ENCODE measurements at places on chromosomes 6 and 20.

GRCh38 chr20:20078041-20078440, 25.7 kb downstream of the CFAP61 start:
- no peak for DNase-seq

DNA sequence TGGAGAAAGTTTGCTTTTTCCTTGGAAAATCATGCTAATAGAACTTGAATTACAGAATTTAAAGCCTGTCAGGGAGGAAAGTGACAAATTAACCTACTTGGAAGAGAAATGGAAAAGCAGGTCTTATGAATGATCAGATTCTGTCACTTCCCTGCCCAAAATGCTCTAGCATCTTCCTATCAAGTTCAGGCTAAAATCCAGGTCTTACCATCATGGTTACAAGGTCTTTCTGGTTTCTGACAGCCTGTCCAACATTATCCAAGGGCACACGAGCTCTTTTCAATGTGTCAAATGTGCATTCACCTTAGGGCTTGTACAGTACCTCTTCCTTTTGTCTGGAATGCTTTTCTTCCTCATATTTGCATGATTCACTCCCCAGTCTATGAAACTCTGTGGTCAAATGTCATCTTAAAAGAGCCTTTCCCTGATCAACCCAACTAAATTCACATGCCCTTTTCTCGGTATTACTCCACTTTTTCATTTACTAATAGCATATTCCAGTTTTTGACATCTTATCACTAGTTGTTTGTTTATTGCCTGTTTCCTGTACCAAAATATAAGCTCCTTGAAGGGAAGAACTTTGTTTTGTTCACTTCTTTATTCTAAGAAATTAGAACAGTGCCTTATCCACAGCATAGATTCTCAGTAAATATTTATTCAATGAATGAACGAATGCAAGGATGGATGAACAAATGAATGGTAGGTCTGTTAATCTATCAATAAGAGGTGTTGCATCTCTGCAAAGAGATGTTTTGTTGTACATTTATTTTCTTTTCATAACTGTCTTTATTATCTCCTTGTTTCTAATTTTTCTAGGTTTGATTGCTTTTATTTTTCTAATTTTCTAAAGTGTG, 139.5 kb downstream of the BCAS1 start:
- DNase-seq: no peak

DNA sequence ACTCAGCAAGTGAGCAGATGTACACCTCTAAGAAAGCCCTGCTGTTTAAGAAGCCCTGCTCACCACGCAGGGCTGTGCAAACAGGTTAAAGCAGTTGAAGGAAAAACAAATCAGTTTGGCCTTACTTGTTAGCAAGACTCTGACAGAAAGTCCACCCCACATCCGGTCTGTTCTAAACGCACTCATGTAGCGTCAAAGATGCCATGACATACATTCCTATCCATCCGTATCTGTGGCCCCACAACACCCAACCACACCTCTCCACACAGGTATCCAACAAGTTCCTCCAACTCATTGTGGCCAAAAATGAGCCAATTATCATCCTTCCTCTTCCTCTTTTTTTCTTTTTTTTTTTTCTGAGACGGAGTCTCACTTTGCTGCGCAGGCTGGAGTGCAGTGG, 22.8 kb upstream of the RAB22A start:
- no peak for DNase-seq

DNA sequence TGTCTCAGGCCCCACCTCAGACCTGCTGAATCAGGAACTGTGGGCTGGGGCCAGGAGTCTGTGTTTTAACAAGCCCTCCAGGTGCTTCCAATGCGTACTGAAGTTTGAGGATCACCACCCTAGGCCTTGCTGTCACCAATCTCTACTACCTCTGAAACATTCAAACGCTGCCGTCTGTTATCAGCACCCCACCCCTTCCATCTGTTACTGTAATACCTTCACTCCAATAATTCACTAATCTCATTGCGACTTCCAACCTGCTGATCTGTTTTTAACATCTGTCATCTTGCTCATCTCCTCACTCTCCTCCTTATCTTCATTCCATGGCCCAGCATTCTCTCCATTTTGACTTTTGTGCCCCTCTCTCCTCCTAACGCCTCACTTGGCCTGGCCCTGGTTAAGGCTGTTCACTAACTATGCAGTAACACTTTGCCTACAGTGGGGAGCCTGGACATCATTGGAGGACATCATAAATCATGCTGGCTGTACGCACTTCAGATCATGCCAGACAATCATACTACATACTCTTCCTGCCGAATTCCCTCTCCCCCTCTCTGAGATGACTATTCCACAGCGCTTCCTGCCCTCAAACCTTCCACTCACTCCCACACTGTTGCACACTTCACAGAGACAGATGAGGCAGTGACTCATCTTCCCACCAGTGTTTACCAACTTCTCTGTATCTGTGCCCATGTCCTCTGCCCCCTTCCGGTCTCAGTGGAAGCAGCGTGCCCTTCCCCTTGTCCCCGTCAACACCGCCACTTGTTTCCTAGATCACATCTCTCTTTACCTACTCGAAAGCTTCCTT, 3.0 kb upstream of the GUCA1B start:
- DNase-seq: no peak

DNA sequence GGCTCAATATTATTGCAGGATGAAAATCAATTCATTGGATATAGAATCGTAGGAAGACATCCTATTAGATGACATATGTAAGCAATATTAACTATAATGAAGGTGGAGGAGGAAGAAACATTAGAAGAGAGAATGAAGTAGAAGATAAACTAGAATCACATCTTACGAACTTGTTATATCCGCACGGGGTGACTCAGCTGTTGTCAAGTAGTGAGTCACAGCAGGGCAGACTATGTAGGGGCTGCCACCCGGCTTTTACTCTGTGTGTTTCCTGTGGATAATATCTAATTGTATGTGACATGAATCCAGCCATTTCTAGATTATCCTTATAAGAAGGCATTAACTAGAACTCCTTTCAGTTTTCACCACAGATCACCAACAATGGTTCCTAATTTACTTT, 520.2 kb downstream of the DOK5 start:
- DNase-seq: no peak

DNA sequence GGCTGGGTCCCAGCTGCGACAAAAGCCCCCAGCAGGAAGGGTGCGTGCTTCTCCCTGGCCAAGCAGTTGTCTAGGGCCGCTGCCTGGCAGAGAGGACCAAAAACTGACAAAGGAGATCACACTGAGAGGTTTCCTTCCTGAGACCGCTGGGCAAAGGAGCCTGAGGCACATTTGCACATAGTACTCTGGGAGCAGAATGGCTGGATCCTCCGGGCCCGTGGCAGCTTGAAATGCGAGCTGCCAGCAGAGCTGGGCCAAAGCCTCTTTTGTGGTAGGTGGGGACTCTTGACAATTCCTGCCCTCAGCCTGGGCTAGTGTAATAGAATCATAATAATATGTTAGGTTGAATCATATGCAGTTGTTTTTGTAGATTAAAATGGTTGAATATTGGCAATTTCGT, 33.1 kb upstream of the RNF8 start:
- DNase-seq: no peak

DNA sequence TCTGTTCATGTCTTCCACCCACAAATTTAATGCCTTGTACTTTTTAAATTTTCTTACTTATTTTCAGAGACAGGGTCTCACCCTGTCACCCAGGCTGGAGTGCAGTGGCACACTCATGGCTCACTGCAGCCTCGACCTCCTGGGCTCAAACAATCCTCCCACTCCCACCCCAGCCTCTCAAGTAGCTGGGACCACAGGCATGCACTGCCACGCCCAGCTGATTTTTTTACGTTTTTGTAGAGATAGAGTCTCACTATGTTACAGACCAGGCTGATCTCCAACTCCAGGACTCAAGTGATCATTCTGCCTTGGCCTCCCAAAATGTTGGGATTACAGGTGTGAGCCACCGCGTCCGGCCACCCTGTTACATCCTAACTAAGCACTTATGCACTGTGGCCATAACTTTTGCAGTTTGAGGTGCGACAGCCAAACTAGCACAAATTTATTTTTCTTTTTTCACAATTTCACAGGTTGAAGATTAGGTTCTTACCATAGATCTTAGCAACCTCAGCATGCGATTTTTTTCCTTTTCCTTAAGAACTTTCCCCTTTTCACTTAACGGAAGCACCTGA, 92.1 kb downstream of the EPB41L2 start:
- no peak for DNase-seq

DNA sequence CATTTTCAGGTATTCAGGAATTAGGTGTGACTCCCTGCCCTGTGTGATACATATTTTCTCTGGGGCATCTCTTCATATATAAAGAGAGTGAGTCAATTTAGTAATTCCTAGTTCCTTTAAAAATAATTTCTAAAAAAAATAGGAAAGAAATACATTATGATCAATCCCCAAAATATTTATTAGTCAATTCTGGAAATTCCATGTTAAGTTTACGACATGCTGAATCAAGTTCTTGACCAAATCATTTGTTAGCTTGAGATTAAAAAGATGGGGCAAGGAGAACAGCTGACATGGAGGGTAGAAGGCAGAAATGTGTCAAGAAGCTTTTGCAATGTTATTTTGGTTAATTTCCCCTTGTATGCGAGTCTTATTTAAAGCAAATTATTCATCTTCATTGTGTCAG, 22.7 kb upstream of the PRDM1 start:
- DNase-seq: no peak

GRCh38 chr20:47206962-47207641, 149.4 kb downstream of the ZMYND8 start:
- DNase-seq: no peak

DNA sequence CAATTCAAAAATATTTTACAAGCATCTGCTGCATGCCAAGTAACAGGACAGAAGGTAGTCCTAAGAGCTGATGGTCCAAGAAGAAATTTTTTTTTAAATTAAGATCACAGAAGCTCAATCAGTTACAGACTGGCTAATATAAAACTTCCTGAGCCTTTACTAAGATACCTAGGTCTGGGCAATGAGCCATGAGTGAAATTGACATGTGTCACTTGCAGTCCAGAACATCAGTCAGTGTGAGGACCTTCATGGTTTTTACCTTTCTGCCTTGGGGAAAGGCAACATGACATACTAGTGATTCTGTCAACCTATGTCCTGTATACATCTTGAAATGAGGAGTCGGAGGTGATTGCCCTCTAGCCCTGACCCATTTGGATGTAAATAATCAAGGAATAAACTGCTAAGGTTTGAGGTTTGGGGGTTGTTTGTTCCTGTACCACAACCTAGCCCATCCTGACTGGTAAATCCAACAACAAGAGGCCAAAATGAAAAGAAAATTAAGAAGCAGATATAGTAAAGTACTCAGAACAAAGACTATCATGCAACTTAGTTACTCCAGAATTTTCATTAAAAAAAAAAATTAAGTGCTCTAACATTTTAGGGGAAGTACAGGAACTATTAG, 70.0 kb downstream of the CNKSR3 start:
- no peak for DNase-seq

DNA sequence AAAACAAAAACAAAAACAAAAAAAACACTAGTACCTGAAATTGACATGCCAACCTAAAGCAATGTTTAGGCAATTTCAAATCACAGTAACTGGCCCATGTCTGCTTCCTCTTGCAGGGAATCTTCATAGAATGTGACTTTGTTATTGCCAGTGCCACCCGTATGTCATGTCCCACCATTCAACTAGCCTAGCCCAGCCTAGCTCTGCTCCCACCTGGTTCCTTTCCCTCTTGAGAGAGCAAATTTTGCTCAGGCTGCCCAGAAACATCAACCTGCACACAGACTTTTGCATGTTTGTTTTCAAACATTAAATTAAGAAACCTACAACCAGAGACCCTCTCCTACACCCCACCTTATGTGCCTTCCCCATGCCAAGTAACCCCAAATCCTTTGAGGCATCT, 124.8 kb upstream of the SLC2A12 start:
- DNase-seq: no peak

DNA sequence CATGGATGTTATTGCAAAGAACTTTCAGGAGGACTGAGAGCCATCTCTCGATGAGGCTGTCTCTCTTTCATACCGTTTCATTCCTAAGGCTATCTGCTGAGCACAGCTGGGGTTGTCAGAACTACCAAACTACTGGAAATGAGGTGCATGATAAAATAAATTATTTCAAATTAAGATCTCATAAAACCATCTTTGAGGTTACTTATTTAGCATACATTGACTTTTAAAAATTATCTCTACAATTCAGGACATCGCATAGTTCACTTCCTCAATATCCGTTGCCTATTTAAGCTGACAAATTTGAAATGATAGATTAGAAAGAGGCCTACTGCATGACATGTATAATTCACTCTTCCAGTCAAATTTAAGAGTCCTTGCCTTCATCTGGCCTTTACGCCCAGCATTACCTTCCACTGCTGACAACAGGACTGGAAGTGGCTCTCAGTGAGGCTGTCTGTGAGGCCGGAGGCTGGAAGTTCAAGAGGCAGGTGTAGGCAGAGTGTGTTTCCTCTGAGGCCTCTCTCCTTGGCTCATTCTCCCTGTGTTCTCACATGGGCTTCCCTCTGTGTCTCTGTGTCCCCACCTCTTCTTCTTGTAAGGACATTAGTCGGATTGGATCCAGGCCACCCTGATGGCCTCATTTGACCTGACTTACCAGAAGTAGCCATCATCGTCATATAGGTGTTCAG, 12.8 kb upstream of the DUSP22 start:
- DNase-seq: no peak

- no peak for DNase-seq
Measured at GRCh38 chr6:25089442-25089841, 153.7 kb upstream of the RIPOR2 start.

GRCh38 chr6:13297391-13297790, 30.9 kb downstream of the TBC1D7 start:
- no peak for DNase-seq

DNA sequence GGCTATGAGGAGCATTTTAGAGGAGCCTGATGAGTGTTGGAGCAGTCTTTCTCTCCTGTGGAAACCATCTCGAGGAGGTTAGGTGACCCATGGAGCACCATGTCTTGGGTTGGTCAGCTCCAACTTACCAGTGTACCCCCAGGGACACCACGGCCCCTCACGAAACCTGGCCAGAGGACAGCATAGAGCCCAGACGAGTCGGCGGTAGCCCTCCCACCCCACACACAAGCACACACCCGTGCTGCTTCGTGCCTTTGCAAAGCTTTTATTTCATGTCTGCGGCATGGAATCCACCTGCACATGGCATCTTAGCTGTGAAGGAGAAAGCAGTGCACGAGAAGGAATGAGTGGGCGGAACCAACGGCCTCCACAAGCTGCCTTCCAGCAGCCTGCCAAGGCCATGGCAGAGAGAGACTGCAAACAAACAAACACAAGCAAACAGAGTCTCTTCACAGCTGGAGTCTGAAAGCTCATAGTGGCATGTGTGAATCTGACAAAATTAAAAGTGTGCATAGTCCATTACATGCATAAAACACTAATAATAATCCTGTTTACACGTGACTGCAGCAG, 53.6 kb downstream of the EZR start:
- no peak for DNase-seq

- DNase-seq: peak; percentile 21
Measured at GRCh38 chr20:20712004-20712473, 405 bp downstream of the RALGAPA2 start.

DNA sequence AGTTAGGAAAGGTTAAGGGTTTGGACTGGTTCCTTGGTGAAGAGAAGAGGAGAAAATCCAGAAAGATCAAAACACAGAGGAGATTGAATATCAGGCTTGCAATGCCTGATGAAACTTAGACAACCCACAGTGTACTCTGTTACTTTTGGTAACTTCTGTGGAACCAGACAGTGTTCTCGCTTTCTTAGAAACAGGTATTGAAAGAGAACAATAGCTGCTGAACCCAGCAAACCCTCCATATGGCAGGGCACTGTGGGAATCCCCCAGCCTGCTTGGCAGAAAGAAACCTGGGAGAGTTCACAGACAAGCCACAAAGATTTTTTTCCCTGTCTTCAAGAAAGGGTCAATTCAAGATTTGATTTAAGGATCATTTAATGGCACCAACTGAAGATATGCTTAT, 342.8 kb downstream of the FOXA2 start:
- DNase-seq: no peak

GRCh38 chr6:70831427-70831826, 125.4 kb downstream of the B3GAT2 start:
- DNase-seq: no peak

Measured in HEK293T (cell line).